ENCODE measurements at places on chromosomes 2 and 18.

GRCh38 chr2:231297108-231297908 lies 98.2 kb upstream of the B3GNT7 start:
- peak; percentile 42 for DNase-seq

- DNase-seq, result no peak
Observed at GRCh38 chr2:204706939-204707338, 161.7 kb downstream of the PARD3B start.

DNA sequence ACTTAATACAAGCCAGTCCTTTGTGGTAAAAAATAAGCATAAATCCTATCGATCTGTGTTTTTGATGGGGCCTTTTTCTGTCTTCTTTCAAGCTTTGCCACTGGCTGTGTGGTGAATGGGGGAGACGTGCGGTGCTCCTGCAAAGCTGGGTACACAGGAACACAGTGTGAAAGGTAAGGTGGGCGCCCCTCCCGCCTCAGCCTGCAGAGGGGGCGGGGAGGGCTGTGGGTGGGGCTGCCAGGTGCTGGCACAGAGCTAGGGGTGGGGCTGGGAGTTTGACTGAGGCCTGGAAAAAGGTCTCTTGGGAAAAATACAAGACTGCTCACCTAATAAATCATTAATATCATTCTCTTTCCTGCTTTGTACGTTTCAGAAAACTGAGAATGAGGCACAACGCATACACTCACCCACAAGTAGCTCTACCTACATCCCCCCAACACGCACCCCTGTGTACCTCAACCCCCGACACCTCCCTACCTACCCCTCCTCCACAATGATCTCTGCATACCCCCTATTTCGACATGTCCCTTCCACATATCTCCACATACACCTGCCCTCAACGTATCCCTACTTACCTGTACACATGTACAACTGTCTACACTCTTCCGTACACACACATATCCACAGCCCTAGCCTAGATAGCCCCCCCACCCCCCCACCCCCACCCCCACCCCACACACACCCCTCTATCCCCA lies 129.7 kb upstream of the TTC39C start:
- DNase-seq, result no peak

DNA sequence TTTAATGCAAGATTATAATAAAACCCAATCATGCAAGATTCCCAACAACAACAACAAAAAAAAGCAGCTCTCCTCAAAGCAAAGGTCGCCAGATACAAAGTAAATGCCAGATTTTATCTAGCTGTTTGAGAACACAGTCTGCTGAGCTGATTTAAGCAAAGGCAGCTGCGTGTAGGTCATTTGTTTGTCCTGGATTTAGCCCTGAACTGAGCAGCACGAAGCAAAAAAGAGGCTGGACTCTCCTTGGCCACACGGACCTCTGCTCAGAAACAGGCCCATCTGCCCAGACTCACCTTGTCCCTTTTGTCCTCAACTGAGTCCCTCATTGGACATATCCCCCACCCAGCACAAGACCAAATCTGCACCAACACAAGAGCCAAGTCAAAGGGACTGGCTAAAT lies 91.5 kb downstream of the PID1 start:
- DNase-seq, result no peak

DNA sequence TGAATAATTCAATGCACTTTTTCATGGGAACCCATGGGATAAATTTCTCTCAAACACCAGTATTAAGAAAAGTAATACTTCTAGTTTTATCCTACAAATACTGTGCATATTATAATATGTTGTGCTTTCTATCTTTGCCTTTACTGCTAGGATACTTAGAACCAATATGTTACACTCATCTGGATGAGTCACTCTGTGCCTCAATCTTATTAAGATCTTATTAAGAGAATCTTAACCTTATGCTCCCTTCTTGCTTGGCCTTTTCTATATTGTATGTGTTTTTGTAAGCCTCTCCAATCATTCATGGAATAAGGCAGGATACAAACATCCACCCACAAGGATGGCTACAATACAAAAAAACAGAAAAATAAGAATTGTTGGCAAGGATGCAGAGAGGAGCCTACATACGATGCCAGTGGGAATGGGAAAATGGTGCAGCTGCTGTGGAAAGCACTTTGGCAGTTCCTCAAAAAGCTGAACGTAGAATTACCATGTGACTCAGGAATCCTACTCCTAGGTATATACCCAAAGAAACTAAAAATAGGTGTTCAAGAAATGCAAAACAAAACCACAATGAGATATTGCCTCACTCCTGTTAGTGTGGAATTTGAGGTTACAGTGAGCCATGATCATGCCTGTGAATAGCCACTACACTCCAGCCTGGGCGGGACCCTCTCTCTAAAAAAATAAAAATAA lies 10.7 kb upstream of the TWSG1 start:
- DNase-seq, result no peak

DNA sequence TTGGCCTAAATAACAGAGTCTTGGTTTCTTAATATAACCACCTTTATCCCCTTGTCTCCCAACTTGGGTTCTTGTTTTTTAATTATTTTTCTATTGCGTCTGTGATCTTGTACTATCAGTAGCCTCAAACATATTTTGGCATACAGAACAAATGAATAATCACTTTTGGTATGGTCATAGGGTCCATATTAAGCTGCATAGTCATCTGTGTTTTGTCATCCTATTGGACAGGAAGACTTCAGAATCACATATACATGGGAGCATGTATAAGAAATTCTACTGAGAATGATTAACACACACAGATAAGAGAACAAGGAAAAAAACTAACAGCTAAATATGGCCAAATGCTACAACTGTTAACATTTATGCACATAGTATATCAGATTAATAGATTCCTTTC lies 126.0 kb downstream of the MEP1B start:
- no peak for DNase-seq

GRCh38 chr2:150169237-150169629 lies 318.2 kb downstream of the RND3 start:
- no peak for DNase-seq

GRCh38 chr2:53969285-53969967 lies 1.4 kb downstream of the PSME4 start:
- no peak for DNase-seq

- no peak for DNase-seq
Observed at GRCh38 chr18:62281684-62282083, 43.4 kb upstream of the TNFRSF11A start.

DNA sequence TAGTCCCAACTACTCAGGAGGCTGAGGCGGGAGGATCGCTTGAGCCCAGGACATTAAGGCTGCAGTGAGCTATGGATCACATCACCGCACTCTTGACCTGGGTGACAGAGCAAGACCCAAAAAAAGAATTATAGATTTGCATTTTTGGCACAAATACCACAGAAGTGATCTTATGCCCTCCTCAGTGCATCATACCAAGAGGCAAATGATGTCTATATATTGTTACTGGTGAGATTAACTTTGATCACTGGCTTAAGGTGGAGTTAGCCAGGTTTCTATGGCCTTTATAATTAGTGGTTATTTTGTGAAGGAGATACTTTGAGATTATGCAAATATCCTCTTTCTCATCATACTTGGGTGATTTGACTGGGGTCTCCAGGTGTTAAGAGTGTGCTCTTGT lies 22.1 kb upstream of the CATIP start:
- no peak for DNase-seq

- DNase-seq, result no peak
Observed at GRCh38 chr18:22847867-22848451, 85.2 kb upstream of the RBBP8 start.

GRCh38 chr18:34632321-34632720 lies 77.8 kb upstream of the DTNA start:
- no peak for DNase-seq

DNA sequence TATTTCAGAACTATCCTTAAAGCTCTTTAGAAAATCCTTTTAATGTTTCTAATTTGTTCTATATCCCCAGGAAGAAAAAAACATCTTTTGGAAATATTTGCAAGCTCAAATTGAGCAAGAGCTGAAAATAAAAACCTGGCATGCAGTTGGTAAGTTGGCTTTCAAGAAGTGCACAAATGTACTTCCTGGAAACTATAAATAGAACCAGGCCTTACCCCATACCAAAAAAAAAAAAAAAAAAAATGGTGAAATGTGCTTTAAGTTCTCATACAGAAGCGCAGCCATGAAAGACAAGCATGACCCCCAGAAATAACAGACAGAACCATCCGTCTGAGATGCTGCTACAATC lies 178.5 kb downstream of the HDAC4 start:
- no peak for DNase-seq

DNA sequence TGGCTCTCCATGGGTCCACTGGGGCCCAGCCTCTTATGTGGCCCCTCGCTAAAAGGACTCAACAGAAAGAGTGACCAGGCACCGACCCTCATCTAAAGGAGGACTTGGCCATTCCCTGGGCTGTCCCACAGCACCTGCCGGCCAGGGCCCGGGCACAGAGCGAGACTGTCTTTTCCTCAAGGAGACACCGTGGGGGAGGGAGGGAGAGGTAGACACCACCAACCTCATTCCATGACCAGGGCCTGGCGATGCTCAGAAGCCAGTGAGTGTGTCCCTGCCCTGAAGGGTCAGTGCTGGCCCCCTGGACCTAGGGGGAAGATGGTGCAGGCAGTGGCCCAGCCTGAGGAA lies 39.8 kb upstream of the ALPP start:
- no peak for DNase-seq

DNA sequence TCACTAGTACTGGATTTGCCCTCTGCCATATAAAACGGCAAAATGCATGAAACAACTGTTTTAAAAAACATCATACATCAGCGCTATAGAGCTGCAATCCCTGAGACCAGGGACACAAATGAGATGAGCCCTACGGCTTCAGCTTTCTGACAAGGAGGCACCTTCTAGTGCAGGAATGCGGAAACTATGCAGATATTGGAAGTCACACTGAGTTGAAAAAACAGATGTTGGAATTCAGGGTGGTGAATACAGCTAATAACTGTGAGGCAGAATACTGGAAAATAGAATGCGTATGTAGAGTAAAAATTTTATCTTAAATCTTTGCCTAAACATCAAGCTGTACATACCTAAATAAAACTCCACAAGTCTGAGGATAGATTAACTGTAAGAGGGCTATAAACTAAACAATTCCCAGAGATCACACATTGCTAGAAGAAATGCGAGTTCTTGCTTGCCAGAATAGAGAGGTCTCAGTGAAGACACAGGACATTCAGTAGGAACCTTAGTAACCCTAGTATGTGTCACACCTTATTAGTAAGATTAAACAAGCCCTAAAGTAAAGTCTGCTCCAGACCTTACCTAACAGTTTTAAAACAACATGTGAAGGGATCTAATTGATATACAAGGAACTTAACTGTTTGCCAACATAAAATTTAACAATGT lies 541.4 kb upstream of the DDX18 start:
- DNase-seq, result no peak

DNA sequence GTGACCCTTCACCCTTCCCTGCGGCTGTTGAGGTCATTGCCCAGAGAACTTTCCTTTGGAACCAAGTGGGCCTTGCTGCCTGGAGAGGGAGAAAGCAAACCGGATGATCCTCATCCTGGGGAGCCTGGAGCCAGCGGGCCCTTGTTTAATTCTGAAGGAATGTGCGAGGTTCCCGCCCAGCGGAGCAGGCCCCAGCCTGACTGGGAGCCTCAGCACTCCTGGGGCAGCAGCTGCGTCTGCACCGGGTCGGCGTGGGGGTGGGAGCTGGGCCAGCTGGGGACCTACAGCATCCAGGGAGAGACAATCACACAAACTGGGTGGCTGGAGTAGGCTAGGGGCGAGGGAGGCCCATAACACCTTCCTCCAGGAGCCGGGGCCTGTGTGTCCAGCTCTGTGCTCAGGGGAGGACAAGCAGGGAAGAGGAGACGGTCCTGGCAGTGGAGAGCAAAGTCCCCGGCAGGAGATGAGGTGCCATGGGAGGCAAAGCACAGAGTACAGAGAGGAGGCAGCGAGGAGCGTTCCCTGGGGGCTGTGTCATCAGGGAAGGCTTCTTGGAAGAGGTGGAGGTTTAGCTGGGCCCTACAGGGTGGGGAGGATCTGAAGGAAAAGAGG lies 61.9 kb upstream of the HAAO start:
- no peak for DNase-seq

- no peak for DNase-seq
Observed at GRCh38 chr18:46298511-46298910, 194.3 kb downstream of the HAUS1 start.

DNA sequence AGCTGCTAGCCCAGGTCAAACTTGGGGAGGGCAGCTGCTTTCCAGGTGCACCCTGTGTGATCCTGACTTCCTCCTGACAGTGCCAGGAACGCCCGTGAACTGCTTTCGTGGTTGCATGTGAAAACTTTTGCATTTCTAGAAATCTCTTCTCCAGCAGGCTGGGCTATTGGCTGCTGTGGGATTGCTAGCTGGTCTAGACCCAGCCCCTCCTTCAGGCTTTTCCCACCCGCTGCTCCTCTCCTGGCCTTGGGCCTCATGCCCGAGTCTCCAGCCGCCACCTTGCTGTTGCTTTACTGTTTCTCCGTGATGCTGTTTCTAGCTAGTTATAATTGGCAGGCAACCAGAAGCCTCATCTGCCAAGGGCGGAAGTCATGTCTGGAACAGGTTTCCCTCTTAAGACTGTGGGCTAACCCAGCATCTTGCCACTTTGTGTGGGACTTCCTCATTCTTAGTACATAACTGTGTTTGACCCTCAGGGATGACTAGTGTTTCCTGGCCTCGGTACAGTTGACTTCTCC lies 27.0 kb upstream of the MGAT4A start:
- peak; percentile 70 for DNase-seq
